ENCODE measurements at places on chromosomes 7 and 10.

- no peak for DNase-seq
These were observed 156.5 kb upstream of the ITGB1 start for GRCh38 chr10:33114451-33114952.

DNA sequence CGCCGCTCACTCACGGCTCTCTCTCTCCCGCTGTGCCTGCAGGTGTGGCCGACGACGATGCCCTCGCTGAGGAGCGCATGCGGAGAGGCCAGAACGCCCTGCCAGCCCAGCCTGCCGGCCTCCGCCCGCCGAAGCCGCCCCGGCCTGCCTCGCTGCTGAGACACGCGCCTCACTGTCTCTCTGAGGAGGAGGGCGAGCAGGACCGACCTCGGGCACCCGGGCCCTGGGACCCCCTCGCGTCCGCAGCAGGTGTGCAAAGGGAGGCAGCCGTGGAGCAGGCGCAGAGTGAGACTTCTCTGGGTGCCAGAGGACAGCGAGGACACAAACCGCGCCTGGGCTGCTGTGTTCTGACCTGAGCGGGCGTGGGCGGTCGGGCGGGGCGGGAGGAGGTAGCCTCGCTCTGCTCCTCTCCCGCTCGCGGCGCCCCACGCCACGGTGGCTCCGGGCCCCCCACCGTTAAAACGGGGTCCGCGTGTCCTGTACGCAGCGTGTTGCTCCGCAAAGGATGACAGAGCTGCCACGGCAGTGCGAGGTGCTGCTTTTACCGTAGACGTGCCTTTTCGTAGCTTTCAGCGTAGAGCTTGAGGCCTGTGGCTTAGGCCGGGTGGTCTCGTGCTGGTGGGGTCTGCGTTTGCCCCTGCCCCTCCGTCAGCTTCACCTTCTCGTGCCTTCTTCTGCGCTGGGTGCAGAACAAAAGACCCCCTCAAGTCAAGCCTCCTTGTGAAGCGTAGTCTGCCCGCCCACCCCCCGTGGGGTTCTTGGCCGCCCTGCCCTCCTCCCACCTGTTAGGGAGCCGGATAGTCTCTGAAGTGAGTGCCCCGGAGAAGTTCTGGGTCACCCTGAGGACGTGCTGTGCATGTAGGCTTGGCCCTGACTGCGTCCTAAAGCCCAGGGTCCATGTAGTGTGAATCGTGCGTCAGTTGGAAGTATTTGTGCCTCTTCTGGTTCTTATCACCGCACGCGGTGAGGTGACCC, 73.2 kb downstream of the DNAJB6 start:
- no peak for DNase-seq

GRCh38 chr10:112446855-112447619, at the start of the genes VTI1A and ZDHHC6:
TSS of gene VTI1A (plus strand) at chr10:112447215. CDS start at chr10:112447374, 159 bp downstream.
TSS of gene ZDHHC6 (minus strand) at chr10:112446914. CDS start at chr10:112445436, 1,478 bp downstream.
- DNase-seq = peak; percentile 61

DNA sequence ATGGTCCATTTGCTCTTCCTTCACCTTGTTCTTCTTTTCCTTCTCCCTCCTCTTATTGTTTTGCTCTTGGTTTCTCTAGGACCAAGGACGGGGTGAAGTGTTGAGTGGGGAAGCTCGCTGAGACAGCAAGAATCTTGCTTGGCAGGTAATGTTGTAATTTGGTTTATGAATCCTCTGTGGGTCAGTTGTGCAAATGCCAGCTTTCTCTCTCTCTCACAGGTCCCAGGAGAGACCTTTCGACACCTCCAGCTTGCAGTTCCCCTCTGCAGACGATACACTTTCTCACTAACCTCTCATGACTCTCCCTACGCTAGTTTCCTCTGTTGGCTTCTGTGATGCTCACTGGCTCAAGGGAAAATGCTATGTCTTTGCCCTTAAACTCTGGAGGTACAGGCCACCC, 77.0 kb downstream of the FRMD4A start:
- DNase-seq = no peak

DNA sequence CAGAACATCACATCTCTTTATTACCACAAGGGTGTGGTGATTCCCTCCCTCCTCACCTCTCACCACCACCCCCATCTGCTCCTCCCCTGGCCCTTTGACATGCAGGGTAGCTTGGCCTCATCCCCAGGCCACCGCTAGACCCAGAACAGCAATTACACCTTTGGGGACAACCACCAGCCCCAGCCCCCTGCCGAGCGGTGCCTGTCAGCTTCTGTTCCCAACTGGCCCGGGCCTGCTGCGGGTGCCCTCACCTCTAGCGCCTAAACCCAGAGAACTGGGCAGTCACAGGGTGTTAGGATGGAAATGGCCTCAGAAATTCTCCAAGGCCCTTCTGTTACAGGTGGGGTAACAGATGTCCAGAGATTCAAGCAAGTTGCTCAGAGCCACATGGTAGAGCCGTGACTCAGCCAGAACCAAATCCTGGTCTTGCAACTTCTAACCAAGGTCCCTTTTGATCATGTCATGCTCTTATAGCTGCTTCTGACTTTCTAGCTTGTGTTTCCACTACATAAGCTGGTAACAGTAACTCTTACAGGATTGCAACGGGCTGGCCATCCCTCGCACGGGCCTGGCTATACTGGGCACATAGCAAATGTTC, 78.0 kb downstream of the PRKAG2 start:
- no peak for DNase-seq

All from GDM1 (cell line).